ENCODE measurements at places on chromosomes 12 and 14. TPM values are rescaled to one million over a fixed set of nuclear protein-coding genes. Genes with fewer than 3 reads are reported as not detected.

KRT5 gene
- total RNA-seq: 10.3 TPM

KLRD1 gene
- 1.2 TPM for total RNA-seq

SLC25A47 gene
- not detected for total RNA-seq

TPH2 gene
- not detected for total RNA-seq

TSPAN8 gene
- 55.4 TPM for total RNA-seq

INSM2 gene
- not detected for total RNA-seq

PROX2 gene
- not detected for total RNA-seq

OLR1 gene
- total RNA-seq: 12.3 TPM

CCDC197 gene
- total RNA-seq: not detected

CFAP251 gene
- 8.2 TPM for total RNA-seq

KRT7 gene
- total RNA-seq: 379 TPM

DNA sequence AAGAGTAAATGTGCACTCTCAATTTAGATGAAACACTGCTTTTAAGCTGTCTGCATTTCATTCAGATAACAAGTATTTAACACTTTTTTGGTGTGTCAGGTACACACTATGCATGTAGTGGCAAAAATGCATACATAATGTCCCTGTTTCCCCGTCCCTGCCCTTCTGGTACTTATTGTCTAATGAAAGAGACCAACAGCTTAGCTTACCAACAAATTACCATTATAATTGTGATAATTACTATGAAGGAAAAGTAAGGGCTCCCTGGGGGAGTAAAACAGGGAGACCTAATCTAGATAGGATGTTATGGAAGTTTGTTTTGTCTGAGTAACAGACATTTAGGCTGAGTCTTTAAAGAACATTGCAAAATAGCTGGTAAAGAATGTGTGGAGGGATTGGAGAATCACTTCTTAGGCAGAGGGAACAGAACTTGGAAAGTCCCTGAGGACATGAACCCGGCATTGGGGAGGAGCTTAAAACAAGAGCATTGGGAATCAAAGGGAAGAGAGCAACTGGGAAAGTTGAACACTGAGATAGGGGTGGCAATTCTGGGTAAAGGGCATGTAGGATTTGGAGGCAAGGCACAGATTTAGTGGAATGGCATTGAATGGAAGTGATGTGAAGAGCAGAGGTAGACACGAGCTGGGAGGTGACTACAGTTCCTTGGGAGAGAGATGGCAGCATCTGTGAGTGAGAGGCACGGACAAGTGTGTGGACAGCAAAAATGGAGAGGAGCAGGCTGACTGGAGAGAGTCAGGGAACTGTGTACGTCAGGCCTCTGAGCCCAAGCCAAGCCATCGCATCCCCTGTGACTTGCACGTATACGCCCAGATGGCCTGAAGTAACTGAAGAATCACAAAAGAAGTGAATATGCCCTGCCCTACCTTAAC, 181.6 kb downstream of the GRIP1 start:
- H3K27ac ChIP-seq: no peak overlapping the region
- no peaks in the 10 kb centered on the region for H3K27me3 ChIP-seq
- no peak for DNase-seq
- H3K4me1 ChIP-seq: no peaks in the 10 kb centered on the region

DNA sequence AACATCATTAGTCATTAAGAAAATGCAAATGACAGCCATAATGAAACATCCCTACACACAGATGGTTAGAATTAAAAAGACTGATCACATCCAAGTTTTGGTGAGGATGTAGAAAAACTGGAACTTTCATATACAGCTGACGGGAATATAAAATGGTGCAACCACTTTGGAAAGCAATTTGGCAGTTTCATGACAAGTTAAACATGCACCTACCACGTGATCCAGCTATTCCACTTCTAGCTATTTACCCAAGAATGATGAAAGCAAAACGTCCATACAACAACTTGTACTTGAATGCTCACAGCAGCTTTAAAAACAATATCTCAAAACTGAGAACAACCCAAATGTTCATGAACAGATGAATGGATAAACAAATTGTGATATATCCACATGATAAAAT, 77.9 kb upstream of the AVPR1A start:
- H3K4me1 ChIP-seq: no peaks in the 10 kb centered on the region
- no peak overlapping the region for H3K4me3 ChIP-seq
- no peaks in the 10 kb centered on the region for H3K36me3 ChIP-seq
- no peak for DNase-seq
- H3K27me3 ChIP-seq: no peaks in the 10 kb centered on the region
- no peak overlapping the region for H3K27ac ChIP-seq

DNA sequence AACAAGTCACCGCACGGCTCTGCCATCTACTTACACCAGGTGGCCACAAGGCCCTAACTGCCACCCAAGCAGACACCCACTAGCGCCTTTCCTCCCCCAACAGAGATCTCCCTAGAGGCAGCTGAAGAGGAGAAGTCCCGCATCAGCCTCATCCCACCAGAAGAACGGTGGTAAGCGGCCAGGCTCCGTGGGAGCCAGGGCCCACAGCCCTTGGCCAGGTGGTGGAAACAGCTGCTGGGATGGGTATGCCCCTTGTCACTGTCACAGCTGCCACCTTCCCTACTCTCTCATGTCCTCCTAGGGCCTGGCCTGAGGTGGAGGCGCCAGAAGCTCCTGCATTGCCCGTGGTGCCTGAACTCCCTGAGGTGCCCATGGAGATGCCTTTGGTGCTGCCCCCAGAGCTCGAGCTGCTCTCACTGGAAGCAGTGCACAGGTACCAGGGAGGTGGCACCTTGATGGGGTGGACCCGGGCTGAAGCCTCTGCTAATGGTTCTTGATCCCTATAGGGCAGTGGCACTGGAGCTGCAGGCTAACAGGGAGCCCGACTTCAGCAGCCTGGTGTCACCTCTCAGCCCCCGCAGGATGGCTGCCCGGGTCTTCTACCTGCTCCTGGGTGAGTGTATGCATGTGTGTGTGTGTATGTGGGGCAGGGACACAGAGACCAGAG, 7.5 kb downstream of the REC8 start:
- H3K27ac ChIP-seq: no peak overlapping the region
- no peaks in the 10 kb centered on the region for H3K4me1 ChIP-seq
- no peaks in the 10 kb centered on the region for H3K27me3 ChIP-seq

DNA sequence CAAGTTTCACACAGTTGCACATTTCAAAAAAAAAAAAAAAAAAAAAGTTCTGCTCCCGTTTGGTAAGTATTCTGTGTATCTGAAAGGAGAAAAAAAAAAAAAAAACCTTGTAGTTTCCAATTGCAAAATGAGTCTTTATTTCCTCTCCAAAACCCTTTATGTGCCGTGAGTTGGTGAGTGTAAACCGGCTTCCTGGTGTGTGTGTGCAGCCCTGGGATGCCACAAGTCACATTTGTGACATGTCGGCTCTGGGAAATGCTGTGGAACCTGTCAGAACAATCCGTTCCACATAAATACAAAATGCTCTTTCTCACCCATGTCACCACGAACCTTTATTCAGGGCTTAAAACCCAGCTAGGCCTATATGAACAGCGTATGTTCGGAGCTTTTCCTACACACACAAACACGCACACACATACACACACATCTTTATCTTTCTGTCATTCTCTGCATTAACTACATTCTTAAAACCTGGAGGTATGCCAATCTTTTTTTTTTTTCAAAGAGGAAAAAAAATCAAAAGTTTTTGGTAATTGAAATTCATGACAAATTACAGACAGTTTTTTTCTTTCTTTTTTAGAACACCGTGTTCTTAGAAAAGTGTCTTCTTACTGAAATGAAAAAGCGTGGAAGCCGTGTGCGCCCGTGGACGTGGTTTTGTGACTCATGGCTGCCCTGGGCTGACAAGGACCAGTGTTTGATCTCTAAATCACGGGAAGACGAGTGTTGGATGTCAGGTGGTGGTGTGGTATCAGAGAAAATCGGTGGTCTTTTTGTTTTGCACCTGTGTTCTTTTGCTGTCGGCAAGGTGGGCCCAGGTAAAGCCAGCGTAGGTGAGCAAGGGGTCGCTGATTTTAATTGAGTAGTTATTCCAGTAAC, 612.0 kb downstream of the VRK1 start:
- H3K4me1 ChIP-seq: no peaks in the 10 kb centered on the region
- no peak overlapping the region for H3K4me3 ChIP-seq
- no peaks in the 10 kb centered on the region for H3K27me3 ChIP-seq
- DNase-seq: no peak
- no peaks in the 10 kb centered on the region for H3K36me3 ChIP-seq

GRCh38 chr14:91911474-91912032, 35.9 kb downstream of the FBLN5 start:
- H3K4me1 ChIP-seq: no peaks in the 10 kb centered on the region
- DNase-seq: no peak
- H3K4me3 ChIP-seq: no peak overlapping the region
- no peaks in the 10 kb centered on the region for H3K36me3 ChIP-seq
- H3K27me3 ChIP-seq: no peaks in the 10 kb centered on the region

DNA sequence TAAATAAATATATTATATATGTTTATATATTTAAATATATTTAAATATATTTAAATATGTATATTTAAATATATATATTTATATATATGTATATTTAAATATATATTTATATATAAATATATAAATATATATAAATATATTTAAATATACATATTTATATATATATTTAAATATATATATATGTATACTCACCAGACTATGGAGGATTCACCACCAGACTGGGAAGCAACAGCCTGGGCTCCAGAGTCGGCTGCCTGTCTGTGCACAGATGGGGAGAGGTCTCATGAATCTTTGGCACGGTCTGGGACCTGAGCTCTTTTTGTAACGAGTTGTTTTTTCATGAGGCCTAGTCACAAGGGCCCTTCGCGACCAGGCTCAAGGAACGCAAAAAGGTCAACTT, 21.3 kb downstream of the NOC4L start:
- no peak for DNase-seq
- no peak overlapping the region for H3K4me3 ChIP-seq
- no peaks in the 10 kb centered on the region for H3K36me3 ChIP-seq
- peaks cover 3% of the 10 kb centered on the region for H3K4me1 ChIP-seq
- H3K27ac ChIP-seq: no peak overlapping the region

DNA sequence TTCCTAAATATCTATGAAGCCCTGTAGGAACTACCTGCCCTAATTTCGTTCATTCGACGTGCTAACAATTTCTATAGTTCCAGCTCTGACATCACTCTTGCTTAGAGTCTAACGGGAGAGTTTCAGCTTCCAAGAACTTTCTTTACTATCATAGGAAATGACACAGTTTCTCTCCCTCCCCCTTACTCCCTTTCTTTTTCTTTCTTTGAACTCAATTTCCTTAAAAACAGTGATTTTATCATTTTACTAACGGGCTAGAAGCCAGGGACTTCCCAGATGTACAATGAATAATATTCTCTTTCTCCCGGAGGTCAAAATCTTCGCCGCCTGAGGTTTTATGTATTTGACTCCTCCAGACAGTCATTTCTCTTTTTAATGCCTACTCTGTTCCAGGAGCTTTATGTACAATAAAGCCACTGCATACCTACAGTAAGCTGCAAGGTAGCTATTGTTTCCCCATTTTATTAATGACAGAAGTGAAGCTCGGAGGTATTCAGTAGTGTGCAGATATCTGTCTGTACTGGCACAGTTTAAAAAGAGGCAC, 15.7 kb downstream of the SMCO2 start:
- H3K27ac ChIP-seq: peak overlapping the region; percentile 61
- H3K27me3 ChIP-seq: no peaks in the 10 kb centered on the region
- H3K4me3 ChIP-seq: peak overlapping the region; percentile 3
- no peak for DNase-seq
- peaks cover 6% of the 10 kb centered on the region for H3K4me1 ChIP-seq

- H3K27ac ChIP-seq: no peak overlapping the region
- H3K27me3 ChIP-seq: no peaks in the 10 kb centered on the region
- no peaks in the 10 kb centered on the region for H3K36me3 ChIP-seq
- H3K4me1 ChIP-seq: no peaks in the 10 kb centered on the region
- no peak for DNase-seq
- H3K4me3 ChIP-seq: no peak overlapping the region
Measured at GRCh38 chr12:53530920-53531319, 23.6 kb upstream of the NPFF start.

DNA sequence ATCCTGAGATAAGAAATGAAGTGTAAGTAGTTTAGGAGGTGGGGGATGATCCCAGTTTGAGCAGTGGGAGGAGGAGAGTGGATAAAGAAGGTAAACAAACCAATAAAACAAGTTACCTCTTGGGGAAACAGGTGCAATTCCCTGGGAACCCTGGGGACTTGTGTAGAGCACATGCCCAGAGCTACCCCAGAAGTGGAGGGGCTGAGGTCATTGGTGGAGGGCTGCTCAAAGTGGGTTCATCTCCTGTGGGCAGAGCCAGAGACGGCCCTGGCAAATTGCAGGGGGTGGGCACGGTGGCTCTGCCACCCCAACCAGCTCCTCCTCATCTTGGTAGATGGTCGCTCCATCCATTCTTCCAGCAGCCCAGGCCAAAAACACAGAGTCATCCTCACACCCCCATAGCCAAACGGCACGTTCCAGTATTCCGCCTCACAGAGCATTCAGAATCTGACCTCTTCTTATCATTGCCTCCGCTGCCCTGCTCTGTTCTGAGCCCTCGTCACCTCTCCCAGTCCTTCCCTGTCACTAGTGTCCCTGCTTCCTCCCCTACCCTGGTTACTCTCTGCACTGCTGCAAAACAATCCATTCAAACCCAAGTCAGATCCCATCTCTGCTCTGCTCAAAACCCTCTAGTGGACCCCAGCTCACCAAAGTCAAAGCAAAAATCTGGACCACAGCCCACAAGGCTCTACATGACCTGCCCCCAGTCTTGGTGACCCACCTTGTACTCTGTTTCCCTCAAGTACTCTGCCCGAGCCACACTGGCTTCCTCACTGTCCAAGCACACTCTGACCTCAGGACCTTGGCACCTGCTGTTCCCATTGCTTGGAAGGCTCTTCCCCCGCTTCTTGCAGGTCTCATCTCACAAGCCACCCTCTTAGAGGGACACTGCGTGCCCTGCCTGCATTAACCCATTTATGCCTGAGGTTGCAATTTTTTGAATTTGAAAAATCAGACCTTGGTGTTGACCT, 5.5 kb downstream of the CYP46A1 start:
- no peaks in the 10 kb centered on the region for H3K27me3 ChIP-seq
- no peak for DNase-seq
- no peak overlapping the region for H3K4me3 ChIP-seq
- no peak overlapping the region for H3K27ac ChIP-seq
- no peaks in the 10 kb centered on the region for H3K4me1 ChIP-seq

DNA sequence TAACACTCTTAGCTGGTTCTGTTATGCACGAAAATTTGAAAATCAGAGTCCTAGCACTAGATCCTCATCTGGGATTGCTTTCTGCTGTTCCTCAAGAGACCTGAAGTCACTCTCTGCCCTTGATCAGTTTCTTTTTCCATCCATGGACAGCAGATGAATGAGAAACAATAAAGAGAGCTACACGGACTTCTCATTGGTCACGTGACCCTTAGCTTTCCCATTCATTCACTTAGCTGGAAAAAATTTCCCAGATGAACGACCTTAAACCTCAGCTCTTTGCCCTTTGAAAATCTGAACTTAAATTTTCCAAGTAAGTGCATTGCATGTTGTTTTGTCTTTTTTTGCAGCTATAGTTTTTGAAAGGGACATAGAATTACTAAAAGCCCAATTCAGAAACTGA, 27.2 kb upstream of the RGS6 start:
- H3K27me3 ChIP-seq: no peaks in the 10 kb centered on the region
- no peak overlapping the region for H3K27ac ChIP-seq
- no peak for DNase-seq
- H3K4me3 ChIP-seq: no peak overlapping the region
- H3K4me1 ChIP-seq: peaks cover 1% of the 10 kb centered on the region

- no peak overlapping the region for H3K4me3 ChIP-seq
- H3K4me1 ChIP-seq: no peaks in the 10 kb centered on the region
- H3K27ac ChIP-seq: no peak overlapping the region
- DNase-seq: no peak
- no peaks in the 10 kb centered on the region for H3K36me3 ChIP-seq
Measured at GRCh38 chr12:13171921-13172859, 24.3 kb upstream of the EMP1 start.

GRCh38 chr12:6476489-6476888, 6.0 kb upstream of the VAMP1 start:
- DNase-seq: no peak
- H3K4me3 ChIP-seq: no peak overlapping the region
- no peaks in the 10 kb centered on the region for H3K36me3 ChIP-seq
- H3K4me1 ChIP-seq: no peaks in the 10 kb centered on the region
- no peak overlapping the region for H3K27ac ChIP-seq
- H3K27me3 ChIP-seq: no peaks in the 10 kb centered on the region

Measured in ovary (tissue), 10 donors.